ENCODE measurements at places on chromosomes 2 and 18.

DNA sequence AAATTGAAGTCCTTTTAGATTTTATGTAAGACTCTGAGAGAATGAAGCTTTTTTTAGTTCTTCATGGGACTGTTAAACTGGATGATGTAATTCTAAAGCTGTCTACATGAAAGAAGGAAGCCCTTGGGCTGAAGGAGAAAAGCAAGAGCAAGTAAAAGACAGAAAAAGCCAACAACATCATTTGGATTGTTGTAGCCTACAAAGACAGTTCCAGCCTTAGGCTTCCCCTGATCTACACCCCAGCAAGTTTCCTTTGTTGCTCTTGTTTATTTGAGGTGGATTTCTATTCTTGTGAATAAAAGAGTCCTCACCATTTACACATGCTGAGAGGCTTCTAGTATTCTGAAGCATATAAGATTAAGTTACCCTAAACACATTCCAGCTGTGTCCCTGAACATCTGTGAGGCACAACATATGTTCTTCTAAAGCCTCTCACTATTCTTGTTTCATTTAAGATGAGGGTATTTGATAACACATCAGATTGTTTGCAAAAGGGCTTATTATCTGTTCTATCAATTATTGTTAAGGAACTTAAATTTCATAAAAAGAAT lies 377.8 kb downstream of the LNPK start:
- no peak for DNase-seq

DNA sequence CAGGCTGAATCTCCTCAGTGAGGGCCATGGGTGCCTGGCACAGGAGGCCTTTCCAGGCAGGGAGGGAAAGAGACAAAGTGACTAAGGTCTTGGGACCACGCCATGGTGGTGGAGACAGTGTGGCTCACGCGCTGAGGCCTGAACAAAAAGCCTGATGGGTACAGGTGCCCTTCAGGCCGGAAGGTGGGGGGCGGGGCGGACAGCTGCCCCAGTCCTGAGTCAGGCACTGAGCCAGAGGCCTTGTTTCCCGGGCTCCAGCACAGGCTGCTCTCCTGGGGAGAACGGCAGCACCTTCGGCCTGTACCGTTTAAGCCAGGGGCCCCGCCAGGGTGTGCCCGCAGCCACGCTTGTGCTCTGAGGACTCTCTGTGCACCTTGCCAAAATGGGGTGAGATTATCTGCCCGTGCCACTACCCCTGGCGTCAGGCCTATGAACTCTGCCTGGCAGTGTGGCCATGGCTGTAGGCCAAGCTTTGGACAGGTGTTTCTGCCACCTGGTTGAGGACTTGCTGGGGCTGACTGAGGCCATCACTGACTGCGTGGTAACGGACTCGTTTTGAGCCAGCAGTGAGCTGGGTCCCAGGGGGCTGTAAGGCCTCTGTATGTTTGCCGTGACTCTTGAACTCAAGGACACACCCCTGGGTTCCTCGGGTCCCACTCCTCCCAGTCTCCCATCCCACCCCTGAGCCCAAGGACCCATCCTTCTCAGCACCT lies 31.7 kb upstream of the DNMT3A start:
- no peak for DNase-seq

- DNase-seq = no peak
Measured at GRCh38 chr18:8705238-8705960, at the start of gene MTCL1. Gene MTCL1 (plus strand): TSS chr18:8705556. CDS start chr18:8705661, 105 bp downstream.

DNA sequence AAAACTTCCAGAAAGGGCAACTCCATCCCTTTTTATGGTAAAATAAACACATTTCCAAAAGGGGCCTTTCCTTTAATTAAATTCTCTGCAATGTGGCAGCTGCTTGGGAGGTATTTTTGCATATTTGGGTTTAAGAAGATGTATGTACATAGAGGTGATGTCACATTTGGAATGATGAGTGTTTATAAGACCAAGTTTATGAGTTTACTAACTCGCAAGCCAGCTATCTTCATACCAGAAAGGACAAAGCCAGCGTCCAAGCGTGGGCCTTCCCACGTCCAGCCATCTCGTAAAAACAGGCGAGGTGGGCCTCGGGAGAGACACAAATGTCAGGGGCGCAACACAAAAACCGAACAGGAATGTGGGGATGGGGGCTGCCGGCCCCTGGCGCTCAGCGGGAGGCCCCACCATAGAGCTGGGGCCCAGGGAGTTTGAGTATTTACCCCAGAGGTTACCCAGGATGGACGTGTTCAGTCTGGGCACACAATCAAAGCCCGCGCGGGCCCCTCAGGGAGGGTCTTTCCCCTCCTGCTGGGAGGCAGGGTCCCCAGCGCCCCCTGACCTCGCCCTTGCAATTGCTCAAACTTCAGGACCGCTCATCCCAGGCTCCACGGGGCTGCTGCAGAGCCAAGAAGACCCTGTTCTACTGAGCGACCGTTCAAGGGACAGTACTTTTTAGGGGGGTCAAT lies 137.3 kb downstream of the TWIST2 start:
- DNase-seq = no peak

All from COLO829 (cell line).